Esophagus mucosa (tissue), 1 donor: ENCODE measurements at places on chromosomes 16 and 17. TPM values are rescaled to one million over a fixed set of nuclear protein-coding genes. Genes with fewer than 3 reads are reported as not detected.
A peak's percentile ranks its signal among the peaks of the same experiment; 100 is the strongest.

The CCL3 gene
- not detected for total RNA-seq

The NPIPB9 gene
- 0.84 TPM for total RNA-seq

DNA sequence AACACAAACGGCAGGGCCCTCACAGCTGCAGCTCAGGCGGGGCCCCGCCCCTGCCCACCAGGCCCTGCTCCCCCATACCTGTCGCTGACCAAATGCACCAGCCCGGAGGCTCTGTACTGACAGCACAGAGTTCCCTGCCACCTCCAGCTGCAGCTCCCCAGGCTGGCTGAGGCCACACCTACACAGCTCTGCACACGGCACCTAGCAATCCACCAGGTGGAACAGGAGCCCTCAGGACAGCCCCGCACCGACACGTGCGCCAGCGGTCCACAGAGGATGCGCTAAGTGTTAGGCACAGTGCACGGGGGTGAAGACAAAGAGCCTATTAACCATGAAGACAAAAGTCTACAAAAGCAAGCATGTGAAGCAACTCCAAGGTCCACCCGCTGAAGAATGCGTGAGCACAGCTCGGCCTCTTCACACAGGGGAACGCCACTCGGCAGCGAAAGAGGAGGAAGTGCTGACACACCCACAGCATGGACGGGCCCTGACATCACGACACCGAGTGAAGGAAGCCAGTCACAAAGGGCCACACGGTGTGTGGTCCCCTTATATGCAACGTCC is 5.4 kb downstream of the ZCCHC14 start:
- ATAC-seq, result peak; percentile 80

The DNAAF8 gene
- 0.28 TPM for total RNA-seq

GRCh38 chr16:11497851-11498289 is 88.8 kb downstream of the LITAF start:
- no peak for ATAC-seq

GRCh38 chr17:37830151-37830993 is 85.5 kb upstream of the HNF1B start:
- no peak for ATAC-seq

DNA sequence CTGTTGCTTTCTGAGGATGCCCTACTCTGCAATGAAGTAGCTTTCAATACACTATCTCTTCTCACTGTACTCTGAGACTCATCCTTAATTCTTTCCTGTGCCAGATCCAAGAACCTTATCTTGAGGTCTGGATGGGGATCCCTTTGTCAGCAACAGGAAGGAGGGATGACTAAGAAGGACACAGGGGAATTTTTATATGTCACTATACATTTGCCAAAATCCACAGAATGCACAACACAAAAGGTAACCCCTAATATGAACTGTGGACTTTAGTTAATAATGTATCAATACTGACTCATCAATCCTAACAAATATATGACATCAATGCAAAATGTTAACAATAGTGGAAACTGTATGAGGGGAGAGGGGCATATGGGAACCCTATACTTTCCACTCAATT is 4.7 kb upstream of the RBBP6 start:
- no peak for ATAC-seq

DNA sequence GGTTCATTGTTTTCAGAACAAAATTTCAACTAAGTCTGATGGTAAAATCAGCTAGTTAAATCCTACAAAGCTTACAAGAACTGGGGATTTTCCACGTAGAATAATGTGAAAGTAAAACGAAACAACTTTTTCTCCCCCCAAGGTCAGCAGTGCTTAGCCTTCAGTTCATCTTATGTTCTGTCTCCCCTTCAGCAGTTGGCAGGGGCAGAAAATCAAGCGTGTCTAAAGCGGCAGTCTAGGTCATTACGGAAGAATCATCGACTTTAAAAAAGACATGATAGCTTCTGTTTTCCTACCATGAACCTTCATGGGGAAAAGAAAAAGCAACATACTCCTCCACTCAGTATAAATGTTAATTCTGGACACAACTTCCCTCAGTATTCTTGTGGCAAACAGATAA is 50.7 kb downstream of the GNA13 start:
- ATAC-seq, result no peak

The SLC5A11 gene
- not detected for total RNA-seq

The ATP1B2 gene
- total RNA-seq, result 0.36 TPM

The SECTM1 gene
- total RNA-seq, result 6.3 TPM

- ATAC-seq, result no peak
Measured at GRCh38 chr16:3597226-3597625, 14.2 kb downstream of the SLX4 start.

GRCh38 chr16:72853575-72854266 is 194.2 kb downstream of the ZFHX3 start:
- ATAC-seq, result no peak

The MRPL45 gene
- total RNA-seq, result 27.1 TPM

- peak; percentile 52 for ATAC-seq
Measured at GRCh38 chr17:67278363-67278762, 33.4 kb upstream of the HELZ start.

- ATAC-seq, result no peak
Measured at GRCh38 chr17:33021731-33022408, 30.2 kb downstream of the SPACA3 start.

DNA sequence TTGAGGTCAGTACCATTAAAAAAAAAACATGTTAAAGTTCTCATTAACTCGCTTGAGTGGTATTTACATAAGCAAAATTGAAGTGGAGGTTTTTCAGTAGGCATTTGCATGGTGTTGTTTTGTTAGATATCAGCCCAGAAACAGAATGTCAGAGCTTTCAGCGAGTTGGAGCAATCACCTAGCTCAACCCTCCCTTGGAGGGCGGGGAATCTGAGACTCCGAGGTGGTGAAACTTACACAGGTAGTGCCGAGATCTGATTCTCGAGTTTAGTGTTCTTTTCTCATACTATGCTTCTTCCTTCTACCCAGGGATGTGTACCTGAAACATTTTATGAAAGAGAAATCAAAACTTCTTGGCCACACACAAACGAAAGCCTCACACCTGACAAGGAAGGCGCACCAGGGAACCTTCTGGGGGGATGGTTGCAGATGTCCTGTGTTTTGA is 6.6 kb downstream of the SEC14L1 start:
- no peak for ATAC-seq

GRCh38 chr17:74454197-74455024 is 12.0 kb upstream of the CD300A start:
- peak; percentile 23 for ATAC-seq

The UTS2R gene
- total RNA-seq, result not detected

GRCh38 chr16:66964049-66964448 is 3.0 kb downstream of the CES3 start:
- ATAC-seq, result no peak

GRCh38 chr16:56606476-56607108 is 1.8 kb upstream of the MT2A start:
- ATAC-seq, result no peak

DNA sequence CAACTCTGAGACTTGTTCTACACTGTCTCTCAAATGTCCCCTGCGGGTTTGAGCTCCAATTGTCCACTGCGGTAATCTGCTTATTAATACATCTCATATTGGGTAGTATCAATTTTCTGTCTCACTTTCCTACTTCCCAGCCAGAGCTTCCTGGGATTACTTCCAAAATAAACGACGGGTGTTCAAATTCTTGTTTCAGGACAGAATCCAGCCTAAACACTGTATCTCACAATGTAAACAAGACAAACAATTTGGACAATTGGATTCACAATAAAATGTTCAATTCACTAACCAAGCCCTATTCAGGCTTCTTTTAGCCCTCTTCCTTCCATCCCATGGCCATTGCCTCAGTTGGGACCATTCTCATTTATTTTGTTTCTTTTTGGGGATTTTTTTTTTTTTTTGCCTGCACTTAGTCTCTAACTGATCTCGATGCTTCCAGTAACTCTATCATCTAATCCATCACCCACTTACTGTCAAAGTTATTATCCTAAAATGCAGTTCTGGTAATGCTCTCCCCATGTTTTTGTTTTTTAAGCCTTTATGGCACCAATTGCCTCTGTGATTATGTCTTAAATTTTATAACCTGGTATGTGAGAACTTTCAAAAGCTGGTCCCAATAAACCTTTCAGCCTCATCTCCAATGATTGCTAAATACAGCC is 2.0 kb upstream of the VAT1L start:
- no peak for ATAC-seq
